Cardiac muscle cell (in vitro differentiated cells and primary cell): ENCODE measurements at places on chromosomes 3 and 15. TPM values are rescaled to one million over a fixed set of nuclear protein-coding genes. Genes with fewer than 3 reads are reported as not detected.

Gene ZPLD1
- 0.18 and 0.60 TPM in 2 replicates for total RNA-seq

Gene WDR93
- total RNA-seq: 0.06 and 0.70 TPM in 2 replicates

Gene HHATL
- total RNA-seq: 4.6 and 7.8 TPM in 2 replicates

Gene NRROS
- 1.3 and 1.6 TPM in 2 replicates for total RNA-seq

Gene STRC
- total RNA-seq: 2.5 and 4.6 TPM in 2 replicates

Gene CAMK2N2
- not detected in 2 replicates for total RNA-seq

Gene GPR62
- total RNA-seq: 0.42 and 1.1 TPM in 2 replicates

Gene SPRED1
- 11.2 and 17.3 TPM in 2 replicates for total RNA-seq

Gene SLC28A2
- not detected in 2 replicates for total RNA-seq

Gene CKMT1A
- 1.4 and 5.9 TPM in 2 replicates for total RNA-seq

Gene HDDC3
- 31.2 and 32.5 TPM in 2 replicates for total RNA-seq

Gene MESP2
- 0.32 and 2.4 TPM in 2 replicates for total RNA-seq

DNA sequence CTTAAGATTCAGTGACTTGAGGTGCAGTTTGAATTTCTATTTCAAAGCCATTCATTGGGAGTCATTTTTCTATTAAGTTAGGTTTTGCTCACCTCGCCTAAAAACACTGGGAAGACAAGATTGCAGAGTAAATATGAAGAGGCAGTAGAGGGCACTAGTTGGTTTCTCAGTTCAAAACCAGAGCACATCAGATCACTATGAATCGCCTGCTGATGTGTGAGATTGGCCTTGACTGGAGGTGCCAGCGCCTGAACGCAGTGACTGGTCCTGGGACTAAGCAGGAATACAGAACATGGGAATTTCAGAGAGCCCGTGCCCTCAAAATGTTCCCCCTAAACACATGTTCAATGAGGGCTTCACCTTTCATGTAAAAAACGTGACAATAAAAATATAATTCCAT, 229.0 kb downstream of the ITPR1 start:
- DNase-seq: peak; percentile 76

DNA sequence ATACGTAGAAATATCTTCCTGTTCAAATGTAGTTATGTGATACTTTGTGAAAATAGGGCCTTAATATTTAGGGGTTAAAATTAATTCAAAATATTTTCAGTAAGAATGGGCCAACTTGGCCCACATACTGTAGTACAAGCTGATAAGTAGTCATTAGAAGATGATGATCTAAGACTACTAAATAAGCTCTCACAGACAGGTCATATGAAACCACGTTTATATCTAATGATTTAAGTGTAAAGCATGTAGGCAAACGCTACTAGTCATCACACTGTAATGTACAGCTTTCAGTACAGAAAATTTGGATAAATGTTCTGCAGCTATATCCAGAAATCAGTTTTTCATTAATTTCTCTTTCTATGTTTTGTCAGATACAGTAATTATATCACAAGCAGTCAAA, 228.6 kb downstream of the UBE2E2 start:
- DNase-seq: no peak

GRCh38 chr15:80885016-80885579, 104.5 kb downstream of the MESD start:
- no peak for DNase-seq

DNA sequence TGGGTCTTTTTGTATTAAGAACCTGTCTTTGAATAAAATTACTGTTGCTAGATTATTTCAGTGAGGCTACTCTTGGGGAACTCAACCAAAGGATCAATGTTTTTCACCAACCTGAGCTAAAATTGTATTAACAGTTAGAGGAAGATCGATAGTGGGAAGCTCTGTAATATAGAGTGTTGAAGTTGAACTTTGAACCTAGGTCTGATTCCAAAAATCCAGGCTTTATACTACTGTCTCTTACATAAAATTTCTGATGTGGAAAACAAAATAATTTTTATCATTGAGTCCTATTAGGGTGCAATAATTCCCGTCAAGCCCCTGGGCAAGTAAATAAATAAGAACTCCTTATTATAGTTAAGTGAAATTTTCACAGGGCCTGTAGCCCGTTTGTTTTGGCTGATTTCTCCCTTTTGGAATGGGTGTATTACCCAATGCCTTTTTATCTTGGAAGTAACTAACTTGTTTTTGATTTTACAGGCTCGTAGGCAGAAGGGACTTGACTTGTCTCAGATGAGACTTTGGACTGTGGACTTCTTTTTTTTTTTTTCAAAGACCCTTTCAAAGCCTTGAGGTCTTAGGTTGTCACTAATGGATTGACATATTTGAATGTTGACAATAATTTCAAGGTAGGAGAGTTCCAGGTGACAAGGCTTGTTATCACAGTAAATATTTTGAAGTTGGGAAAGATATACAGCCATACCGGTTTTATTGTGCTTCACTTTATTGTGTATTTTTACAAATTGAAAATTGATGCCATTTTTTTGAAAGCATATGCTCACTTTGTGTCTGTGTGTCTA, 276.1 kb downstream of the NFKBIZ start:
- DNase-seq: peak; percentile 46

GRCh38 chr3:7433073-7433472, 572.2 kb downstream of the GRM7 start:
- no peak for DNase-seq

- no peak for DNase-seq
Measured at GRCh38 chr3:36557708-36558421, 177.6 kb downstream of the STAC start.

- peak; percentile 9 for DNase-seq
Measured at GRCh38 chr3:17182166-17182565, 297.4 kb downstream of the PLCL2 start.

DNA sequence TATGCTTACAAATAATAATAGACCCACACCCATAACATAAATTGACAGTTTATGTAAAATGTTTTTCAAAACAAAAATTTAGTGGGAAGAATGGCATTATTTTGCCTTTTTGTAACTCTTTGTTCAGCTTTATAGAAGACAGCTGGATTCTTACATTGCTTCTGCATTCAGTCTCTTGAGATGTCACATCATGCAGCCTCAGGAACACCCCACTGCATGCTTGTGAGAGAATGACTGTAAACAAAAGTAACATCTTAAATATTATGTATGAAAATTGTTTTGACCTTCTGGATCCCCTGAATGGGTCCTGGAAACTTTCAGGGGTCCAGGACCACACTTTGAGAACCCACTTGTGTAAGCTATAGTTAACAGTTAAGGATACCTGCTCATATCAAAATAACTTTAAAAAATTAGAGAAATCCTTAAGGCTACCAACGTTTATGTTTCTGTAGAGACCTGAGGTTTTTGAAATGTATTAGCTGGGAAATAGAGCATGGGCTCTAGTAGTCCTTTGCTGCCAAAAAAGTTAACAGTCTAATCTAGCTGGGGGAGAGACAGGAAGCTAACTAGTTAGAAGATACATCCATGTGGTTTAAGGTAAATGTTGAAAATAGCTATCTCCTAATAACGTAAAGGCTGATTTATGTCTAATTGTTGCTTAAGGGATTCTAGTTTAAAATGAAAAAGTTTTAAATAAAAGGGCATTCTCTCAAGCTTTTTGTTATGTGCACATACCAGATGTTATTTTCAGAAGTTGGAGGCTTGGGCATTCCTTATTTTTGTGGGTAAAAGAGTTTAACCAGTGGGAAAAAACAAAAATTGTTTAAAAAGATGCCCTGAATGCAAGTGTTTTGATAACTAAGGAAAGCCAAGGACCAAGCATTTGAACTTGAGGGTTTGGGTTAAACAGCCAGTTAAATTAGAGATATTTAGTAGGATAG, 3.8 kb downstream of the USP3 start:
- DNase-seq: no peak

DNA sequence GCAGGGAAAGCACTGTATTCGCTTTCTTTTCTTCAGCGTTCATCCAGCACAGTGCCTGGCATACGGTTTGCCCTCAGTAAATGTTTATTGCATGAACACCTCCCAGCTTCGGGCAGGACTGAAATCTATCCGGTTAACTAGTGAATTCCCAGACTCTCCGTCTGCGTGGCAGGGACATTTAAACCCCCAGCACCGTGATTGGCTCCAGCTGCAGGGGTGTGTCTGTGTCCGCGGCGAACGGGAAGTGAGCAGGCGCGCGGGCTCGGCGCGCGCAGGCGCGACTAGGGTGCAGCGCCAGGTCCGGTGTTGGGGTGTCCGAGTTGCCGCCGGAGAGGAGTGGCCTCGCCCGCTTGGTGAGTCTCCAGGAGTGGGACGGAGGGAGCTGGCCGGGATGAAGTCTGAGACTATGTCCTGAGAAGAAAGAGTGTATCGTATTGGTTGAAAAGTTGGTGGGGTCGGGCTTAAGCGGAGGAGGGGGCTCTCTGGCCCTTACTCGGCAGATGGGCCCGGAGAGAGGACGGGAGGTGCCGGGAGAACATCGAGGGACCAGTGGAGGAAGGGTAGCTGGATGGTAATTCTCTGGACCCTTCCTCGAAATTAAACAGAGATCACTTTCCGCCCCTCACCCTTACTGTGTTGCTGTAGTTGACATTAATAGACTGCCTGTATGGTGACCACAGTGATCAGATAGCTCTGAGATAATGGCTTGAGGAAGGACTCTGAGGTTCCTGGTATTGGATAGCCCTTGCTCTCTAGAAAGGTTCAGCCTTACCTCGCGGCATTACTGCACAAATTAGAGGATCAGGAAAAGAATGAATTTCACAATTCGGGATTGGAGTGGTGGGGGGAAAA, at the start of gene SNAP23:
Gene SNAP23 (plus strand): TSS at position 274 of the 852 bp plus-strand sequence. CDS start 16,213 bp downstream, outside the sequence.
- peak; percentile 96 for DNase-seq

- no peak for DNase-seq
Measured at GRCh38 chr3:73451301-73451944, 173.3 kb downstream of the PDZRN3 start.

- no peak for DNase-seq
Measured at GRCh38 chr3:50241163-50241562, 5.2 kb downstream of the GNAI2 start.

- DNase-seq: peak; percentile 68
Measured at GRCh38 chr15:64895285-64896065, 16.2 kb upstream of the ANKDD1A start.

- no peak for DNase-seq
Measured at GRCh38 chr15:98868564-98868963, 139.0 kb downstream of the PGPEP1L start.

- no peak for DNase-seq
Measured at GRCh38 chr15:75750261-75751050, 37.8 kb upstream of the CSPG4 start.

- no peak for DNase-seq
Measured at GRCh38 chr3:145578471-145578870, 582.5 kb downstream of the PLOD2 start.

GRCh38 chr15:96093063-96093462, 237.4 kb upstream of the NR2F2 start:
- no peak for DNase-seq

- DNase-seq: no peak
Measured at GRCh38 chr15:77619883-77620282, 12.8 kb downstream of the LINGO1 start.

- no peak for DNase-seq
Measured at GRCh38 chr3:70225146-70225545, 87.3 kb downstream of the MDFIC2 start.
